ENCODE measurements at places on chromosomes 16 and 17. TPM values are rescaled to one million over a fixed set of nuclear protein-coding genes. Genes with fewer than 3 reads are reported as not detected.
A peak's percentile ranks its signal among the peaks of the same experiment; 100 is the strongest.

DNA sequence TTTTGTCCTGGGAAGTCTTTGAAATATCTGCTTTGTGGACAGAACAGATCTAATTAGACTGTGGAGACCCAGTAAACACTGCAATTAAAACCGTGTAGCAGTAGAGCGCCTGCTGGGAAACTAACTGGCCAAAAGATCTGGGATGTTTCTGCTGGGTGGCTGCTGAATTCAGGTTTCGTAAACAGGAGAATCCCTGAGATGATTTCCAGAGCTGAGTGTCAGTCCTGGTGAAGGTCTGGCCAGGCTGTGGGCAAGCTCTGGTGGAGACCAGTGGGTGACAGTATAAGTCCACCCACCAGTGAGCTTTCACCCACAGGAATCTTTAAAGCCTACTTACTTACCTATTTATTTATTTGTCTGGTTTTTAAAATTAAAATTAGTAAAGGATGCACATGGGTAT, 257.2 kb downstream of the IRF8 start:
- DNase-seq = no peak
- no peaks in the 10 kb centered on the region for H3K36me3 ChIP-seq
- H3K27ac ChIP-seq = no peak overlapping the region
- H3K27me3 ChIP-seq = no peaks in the 10 kb centered on the region

Gene ACSF2
- 23.6 TPM for total RNA-seq

GRCh38 chr17:15498107-15498506, 30.7 kb upstream of the CDRT4 start:
- H3K27ac ChIP-seq = no peak overlapping the region
- no peak overlapping the region for H3K4me3 ChIP-seq
- DNase-seq = no peak
- H3K27me3 ChIP-seq = no peaks in the 10 kb centered on the region

Gene ARHGDIA
- 61.6 TPM for total RNA-seq

DNA sequence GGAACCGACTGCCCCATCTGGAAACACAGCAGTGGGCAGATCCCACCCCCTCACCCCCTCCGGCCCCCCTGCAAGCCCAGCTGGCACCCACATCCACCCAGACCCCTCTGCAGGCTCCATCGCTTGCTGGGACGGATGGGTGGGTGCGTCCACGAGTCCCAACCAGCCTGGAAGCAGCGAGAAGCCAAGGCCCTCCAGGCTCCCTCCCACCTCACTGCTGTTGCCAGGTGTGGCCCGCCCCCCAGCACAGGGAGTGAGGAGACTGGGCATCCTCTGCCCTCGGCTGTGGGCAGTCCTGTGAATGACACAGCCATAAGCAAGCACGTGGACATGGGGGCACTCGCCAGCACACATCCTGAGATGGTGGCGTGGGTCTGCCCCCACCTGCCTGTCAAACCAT, 11.4 kb downstream of the TMEM11 start:
- H3K27ac ChIP-seq = no peak overlapping the region
- H3K4me1 ChIP-seq = no peaks in the 10 kb centered on the region
- DNase-seq = no peak
- no peaks in the 10 kb centered on the region for H3K27me3 ChIP-seq
- H3K4me3 ChIP-seq = no peak overlapping the region

GRCh38 chr16:74107795-74108610, 188.6 kb upstream of the PSMD7 start:
- no peak overlapping the region for H3K27ac ChIP-seq
- H3K27me3 ChIP-seq = no peaks in the 10 kb centered on the region
- H3K4me3 ChIP-seq = no peak overlapping the region
- H3K36me3 ChIP-seq = no peaks in the 10 kb centered on the region
- no peaks in the 10 kb centered on the region for H3K4me1 ChIP-seq

- DNase-seq = peak; percentile 12
- H3K27ac ChIP-seq = no peak within 1 kb of the TSS
- no peaks in the 10 kb centered on the region for H3K4me1 ChIP-seq
- H3K4me3 ChIP-seq = no peak within 1 kb of the TSS
- H3K27me3 ChIP-seq = peaks cover 12% of the 10 kb centered on the region
Observed at GRCh38 chr16:23835390-23836077, at the start of gene PRKCB. Gene PRKCB, plus strand, starts transcription at chr16:23835983.

DNA sequence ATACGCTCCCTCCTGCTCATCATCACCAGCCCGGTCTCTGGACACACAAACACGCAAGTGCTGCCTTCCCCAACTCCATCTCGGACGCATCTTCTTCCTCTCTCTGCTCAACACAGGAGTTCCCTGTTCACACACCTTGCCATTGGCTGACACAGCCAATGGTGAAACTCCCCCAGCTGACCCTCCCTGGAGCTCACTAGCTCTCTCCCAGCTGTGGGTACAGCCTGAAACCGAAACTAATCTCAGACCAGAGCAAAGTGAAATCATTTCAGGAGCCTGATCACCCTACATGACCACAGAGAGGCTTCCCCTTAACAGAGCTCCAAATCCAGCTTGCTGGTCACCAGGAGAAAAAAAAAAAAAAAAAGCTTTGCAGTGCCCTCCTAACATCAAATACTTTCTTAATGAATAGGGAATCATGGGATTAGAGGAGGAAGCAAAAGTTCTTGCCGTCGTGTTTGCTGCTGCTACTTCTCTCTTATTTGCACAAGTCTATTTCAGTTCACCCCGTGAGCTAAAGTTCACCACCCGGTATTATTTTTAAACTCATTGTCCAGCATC, 8.3 kb downstream of the CUEDC1 start:
- peak; percentile 78 for DNase-seq
- peaks cover 43% of the 10 kb centered on the region for H3K4me1 ChIP-seq
- peak overlapping the region; percentile 51 for H3K4me3 ChIP-seq
- no peaks in the 10 kb centered on the region for H3K36me3 ChIP-seq
- no peaks in the 10 kb centered on the region for H3K27me3 ChIP-seq

Gene KREMEN2
- not detected for total RNA-seq

- no peak overlapping the region for H3K4me3 ChIP-seq
- no peaks in the 10 kb centered on the region for H3K4me1 ChIP-seq
- DNase-seq = no peak
- H3K27me3 ChIP-seq = no peaks in the 10 kb centered on the region
- no peak overlapping the region for H3K27ac ChIP-seq
Observed at GRCh38 chr17:58694302-58694701, 1.9 kb downstream of the RAD51C start.

Gene MT1M
- 58.8 TPM for total RNA-seq
